Anterior cingulate cortex (tissue), 58 donors: ENCODE measurements at places on chromosomes 6 and 20.

- DNase-seq = no peak
Measured at GRCh38 chr6:12578751-12579150, 137.8 kb upstream of the PHACTR1 start.

DNA sequence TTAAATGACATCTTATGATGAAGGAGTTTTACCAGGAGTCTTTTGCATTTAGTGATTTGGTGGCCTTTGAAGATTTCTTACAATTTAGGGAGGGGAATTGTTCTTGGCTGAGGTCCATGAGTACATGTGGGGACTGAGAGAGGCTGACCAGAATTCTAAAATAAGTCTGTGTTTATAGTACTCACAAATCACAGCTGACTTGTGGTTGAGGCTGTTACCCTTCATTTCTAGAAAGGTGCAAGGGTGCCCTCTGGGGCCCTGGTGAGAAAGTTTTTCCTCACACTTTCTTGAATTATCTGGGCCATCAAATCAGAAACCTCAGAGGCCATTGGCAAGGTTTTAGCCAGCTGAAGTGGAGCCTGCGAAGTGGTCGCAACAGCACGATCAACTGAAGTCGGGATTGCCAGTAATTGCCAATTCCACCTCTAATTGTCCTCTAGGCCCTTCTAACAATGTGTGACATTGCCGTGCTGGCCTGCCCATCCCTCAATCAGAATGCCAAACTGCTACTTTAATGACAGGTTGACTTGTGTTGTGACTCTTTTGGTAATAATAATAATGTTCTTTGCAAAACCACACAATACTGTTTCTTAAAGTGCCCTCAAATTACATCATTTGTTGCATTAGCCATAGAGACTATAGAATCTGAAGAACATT, 221.6 kb downstream of the OGFRL1 start:
- no peak for DNase-seq

- DNase-seq = no peak
Measured at GRCh38 chr20:62879275-62880146, 17.9 kb upstream of the TCFL5 start.

DNA sequence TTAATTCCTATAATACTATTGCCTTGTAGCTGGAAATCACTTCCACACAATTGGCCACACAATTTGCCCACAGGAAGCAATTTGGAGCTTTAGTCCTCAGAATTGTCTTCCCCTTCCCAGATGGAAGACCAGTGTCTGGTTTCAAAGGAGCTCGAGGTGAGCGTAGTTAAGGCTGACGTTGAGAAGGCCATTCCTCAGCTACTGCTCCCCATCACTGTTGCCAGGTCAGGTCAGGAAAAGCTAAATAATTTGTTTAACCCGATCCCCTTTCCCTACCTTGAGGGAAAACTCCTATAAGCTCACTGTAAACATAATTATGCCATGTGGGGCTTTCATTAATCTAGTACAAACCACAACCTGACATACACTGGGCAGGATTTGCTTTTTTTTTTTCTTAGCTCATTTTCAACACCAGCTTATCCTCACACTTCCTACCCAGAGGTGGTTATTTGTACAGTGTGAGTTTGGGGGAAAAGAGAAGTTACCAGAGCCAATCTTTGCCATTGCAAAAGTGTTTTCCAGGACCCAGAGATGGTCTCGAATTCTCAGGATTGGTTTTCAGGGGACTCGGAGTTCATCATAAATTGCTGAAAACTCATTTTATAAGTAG, 242.7 kb downstream of the CLIC5 start:
- DNase-seq = no peak
